ENCODE measurements at places on chromosomes 2 and 18. TPM values are rescaled to one million over a fixed set of nuclear protein-coding genes. Genes with fewer than 3 reads are reported as not detected.

- no peak for DNase-seq
Observed at GRCh38 chr18:56516789-56517188, 121.6 kb downstream of the TXNL1 start.

GRCh38 chr2:84441036-84441435 lies 18.0 kb downstream of the SUCLG1 start:
- no peak for DNase-seq

- DNase-seq = no peak
Observed at GRCh38 chr2:68345129-68345875, 19.8 kb upstream of the PLEK start.

DNA sequence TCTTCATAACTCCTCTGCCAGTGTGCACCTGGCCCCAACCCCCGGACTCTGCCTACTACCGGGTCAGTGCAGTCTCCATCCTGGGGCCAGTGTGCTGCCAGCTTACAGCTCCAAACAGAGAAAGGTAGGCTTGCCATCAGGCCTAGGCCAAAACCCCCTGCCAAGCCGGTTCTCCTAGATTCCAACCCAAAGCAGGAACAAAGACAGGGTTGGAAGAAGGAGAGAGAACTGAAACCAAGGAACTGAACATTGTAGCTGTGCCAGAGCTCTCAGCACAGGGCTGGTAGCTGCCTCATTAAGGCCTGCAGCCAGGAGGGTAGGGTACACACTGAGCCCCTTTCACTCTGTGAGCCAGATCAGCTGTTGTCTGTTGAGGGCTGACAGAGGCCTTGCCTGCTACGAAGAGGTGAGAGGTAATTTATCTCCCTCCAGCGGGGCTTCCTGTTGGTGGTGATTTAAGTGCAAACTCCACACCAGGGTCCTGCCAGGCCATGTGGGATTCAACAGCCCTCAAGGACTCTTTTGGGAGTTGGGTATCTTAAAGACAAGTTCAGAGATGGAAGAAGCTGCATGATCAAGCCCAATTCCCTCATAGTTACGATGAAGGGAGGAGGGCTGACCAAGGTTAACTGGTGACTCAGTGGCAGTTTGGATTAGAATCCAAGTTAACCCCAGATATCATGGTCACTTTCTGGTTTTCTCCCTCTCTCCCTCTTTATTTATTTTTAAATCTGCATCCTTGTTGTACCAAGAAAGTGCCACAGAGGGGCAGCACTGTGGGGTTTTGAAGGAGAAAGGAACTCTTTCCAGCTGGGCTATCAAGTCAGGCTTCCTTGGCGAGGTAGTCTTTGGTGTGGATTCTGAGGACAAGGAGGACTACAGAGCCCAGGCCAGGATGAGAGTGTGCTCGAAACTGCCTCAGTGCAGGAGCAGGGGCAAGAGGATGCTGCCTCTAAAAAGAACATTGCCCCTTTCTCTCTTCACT lies 48.1 kb downstream of the CYRIA start:
- peak; percentile 63 for DNase-seq

- no peak for DNase-seq
Observed at GRCh38 chr2:66346231-66346664, 88.7 kb upstream of the MEIS1 start.

- no peak for DNase-seq
Observed at GRCh38 chr2:191292869-191293268, 47.7 kb downstream of the MYO1B start.

GRCh38 chr18:23885750-23886149 lies 128.8 kb upstream of the TTC39C start:
- DNase-seq = no peak

GRCh38 chr2:221581986-221582385 lies 9.9 kb upstream of the EPHA4 start:
- DNase-seq = no peak

GRCh38 chr18:77130229-77131099 lies 2.1 kb downstream of the MBP start:
- no peak for DNase-seq

GRCh38 chr2:233513953-233514655 lies 52.5 kb downstream of the USP40 start:
- no peak for DNase-seq

- no peak for DNase-seq
Observed at GRCh38 chr2:188974164-188974563, at the start of gene COL3A1. TSS of gene COL3A1 (plus strand) at chr2:188974373. CDS start at chr2:188974490, 117 bp downstream.

Gene RESP18
- not detected for polyA plus RNA-seq

Gene RTP5
- polyA plus RNA-seq = not detected

Gene UBE2E3
- 35.4 TPM for polyA plus RNA-seq

Gene AGXT
- 0.26 TPM for polyA plus RNA-seq

Gene CFC1
- polyA plus RNA-seq = not detected

Gene HRH4
- 0.05 TPM for polyA plus RNA-seq

Gene BCL11A
- polyA plus RNA-seq = 7.6 TPM

Gene MAP3K19
- not detected for polyA plus RNA-seq

Gene TUBA3D
- polyA plus RNA-seq = not detected

Gene AGPS
- 3.8 TPM for polyA plus RNA-seq

Gene RNF152
- 3.5 TPM for polyA plus RNA-seq

All from adrenal gland (tissue), 19 donors.